ENCODE measurements at places on chromosomes 4 and X. TPM values are rescaled to one million over a fixed set of nuclear protein-coding genes. Genes with fewer than 3 reads are reported as not detected.

The TXK gene
- total RNA-seq = 0.54 TPM

The P2RY8 gene
- not detected for total RNA-seq

The FREM3 gene
- total RNA-seq = not detected

The MAGEA1 gene
- total RNA-seq = not detected

The COL25A1 gene
- total RNA-seq = under 0.01 TPM

The CD38 gene
- total RNA-seq = 0.11 TPM

All from articular chondrocyte of knee joint (primary cell).